ENCODE measurements at places on chromosomes 3 and 15. TPM values are rescaled to one million over a fixed set of nuclear protein-coding genes. Genes with fewer than 3 reads are reported as not detected.

RLBP1 gene
- polyA plus RNA-seq: not detected

IQCF5 gene
- polyA plus RNA-seq: not detected

CHCHD6 gene
- polyA plus RNA-seq: 7.0 TPM

CHRFAM7A gene
- polyA plus RNA-seq: 0.16 TPM

ISLR gene
- 5.3 TPM for polyA plus RNA-seq

PDE12 gene
- polyA plus RNA-seq: 7.7 TPM

RNU6-1 gene
- polyA plus RNA-seq: not detected

CCRL2 gene
- 0.28 TPM for polyA plus RNA-seq

KY gene
- polyA plus RNA-seq: 0.08 TPM
